ENCODE measurements at places on chromosomes 4 and X.

DNA sequence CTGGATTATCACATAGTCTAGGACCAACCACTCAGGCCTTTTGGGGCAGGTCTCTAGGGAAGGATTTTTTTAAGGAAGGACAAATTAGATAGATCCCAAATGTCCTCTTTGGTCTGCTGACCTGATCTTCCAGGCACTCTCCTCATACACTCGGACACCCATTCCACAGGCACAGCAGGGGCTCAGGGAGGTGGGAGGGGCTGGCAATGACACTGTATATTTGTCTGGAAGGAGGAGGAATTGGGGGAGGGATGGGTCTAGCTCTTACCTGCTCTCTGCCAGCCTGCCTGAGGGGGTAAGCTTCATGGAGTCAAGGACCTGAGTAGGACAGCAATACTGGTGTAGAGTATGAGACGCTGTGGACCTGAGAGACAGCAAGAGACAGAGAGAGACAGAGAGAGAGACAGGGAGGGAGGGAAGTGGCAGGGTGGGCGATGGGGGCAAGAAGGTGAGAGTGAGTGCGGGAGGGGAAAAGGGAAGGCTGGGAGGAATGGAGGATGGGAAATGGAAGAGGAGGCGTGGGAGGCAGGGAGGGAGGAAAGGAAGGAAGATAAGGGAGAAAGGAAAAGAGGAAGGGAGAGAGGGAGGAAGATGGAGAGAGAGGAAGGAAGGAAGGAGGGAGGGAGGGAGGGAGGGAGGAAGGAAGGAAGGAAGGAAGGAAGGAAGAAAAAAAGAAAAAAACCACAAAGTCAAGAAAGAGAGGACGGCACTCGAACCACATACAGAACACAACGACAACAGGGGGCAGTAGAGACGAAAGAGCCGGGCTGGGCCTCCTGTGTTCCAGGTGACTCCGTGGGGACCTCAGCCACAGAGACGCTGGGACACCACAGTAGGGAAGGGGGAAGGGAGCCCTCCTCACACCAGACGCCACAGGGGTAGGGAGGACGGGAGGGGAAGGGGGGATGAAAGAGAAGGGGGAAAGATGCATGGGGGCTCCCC, 1.8 kb downstream of the IQSEC2 start:
- DNase-seq = no peak

DNA sequence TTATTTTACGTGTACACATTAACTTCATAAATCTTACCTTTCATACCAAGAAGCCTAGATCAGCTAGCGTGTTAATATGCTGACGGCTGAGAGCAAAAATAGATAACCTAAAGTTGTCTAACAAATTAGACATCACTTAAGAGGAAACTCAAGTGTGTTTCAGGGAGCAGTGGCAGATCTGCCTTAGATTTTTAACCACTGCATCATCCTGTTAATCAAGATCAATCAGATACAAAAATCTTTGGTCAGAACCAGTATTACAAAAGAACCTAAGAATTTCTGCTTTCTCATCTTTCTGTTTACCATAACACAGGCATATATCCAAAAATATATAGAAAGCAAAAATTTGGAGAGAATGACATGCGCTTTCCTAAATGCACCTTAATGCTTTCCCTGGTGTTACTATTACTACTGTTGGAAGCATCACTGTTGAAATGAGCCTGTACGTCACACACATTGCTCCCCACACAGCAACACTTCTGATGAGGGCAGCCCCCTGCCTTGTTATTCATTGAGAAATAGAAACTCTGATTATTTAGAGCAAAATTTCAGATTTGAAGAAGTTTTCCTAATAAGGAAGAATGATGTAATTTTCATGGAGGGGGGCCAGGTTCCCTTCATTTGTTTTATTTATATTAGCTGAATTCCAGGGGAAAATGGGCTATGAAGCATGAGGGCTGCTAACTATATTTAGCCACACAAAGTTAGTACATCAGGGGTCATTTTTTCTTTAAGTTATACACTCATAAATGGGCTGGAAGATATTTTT, 152.3 kb downstream of the CBR4 start:
- DNase-seq = no peak

DNA sequence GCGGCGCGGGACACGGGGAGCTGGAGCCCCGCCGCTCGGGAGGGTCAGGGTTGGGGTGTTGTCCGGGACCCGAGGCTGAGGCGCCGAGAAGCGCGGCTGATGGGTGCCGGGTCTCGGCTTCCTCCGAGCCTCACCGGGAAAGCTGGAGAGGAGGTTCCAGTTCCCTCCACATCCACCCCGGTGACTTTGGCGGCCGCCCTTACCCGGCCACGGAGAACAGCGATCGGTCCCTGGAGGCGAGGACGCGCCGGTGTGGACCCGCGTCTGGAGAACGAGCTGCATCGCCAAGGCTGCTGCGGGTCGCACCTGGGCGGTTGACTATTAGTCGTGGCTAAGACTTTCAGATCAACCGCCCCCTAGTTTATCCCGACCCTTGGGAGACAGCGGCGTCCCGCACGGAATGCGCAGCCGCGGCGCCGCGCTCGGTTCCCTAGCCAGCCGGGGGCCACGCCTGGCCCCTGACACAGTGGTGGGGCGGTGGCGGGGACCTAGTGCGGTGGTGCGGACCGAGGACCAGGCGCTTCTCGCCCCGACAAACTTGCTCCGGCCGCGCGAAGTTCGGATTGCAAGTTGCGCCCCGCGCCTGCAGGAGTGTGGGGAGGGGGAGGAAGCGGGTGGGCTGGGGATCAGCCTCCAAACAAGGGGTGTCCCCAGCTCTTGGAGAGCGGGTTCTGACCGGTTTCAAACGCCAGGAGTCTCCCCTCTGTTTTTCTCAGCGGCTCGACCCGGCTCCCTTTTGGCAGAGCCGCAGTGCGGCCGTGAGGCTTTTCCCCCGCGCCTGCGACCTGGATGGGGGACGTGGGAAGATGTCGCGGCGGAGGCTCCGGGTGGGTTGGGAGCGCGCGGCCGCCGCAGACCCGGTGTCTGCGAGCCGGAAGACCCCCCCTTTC, 568 bp downstream of the FHDC1 start:
- DNase-seq = no peak

DNA sequence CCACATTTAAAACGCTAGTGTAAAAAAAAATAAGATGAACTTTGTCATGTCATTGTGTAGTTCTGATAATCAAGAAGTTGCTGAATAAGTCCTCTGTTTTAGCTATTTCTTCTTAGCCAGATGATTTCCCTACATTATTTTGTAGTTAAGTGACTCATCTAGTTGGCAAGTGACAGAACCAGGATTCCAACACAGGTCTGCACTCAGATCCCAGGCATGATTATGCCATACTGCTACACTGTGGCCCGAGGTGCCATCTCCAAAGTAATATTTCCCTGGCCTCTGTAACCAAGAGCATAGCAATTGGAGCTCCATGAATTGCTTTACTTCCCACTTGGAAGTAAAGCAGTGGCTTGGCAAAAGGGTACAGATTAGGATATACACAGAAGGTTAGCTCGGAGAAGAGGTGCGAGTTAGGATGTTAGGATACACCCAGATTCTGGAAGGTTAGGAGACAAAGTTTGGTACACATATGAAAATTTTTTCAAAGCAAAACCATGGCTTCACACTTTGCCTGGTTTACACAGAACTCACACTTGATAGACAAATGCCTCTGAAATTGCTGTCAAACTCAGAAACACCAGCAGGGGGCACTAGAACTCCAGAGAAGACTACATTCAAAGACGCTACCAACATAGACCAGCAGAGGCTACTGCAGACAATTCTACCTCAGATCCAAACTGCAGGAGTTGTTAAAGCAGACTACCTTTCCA, 41.4 kb downstream of the SRPX2 start:
- peak; percentile 81 for DNase-seq

GRCh38 chr4:88828842-88829571, 131.4 kb upstream of the NAP1L5 start:
- no peak for DNase-seq

GRCh38 chrX:124940531-124940930, 379.1 kb upstream of the TEX13C start:
- DNase-seq = no peak

- no peak for DNase-seq
Observed at GRCh38 chrX:8632924-8633323, 99.0 kb downstream of the ANOS1 start.

DNA sequence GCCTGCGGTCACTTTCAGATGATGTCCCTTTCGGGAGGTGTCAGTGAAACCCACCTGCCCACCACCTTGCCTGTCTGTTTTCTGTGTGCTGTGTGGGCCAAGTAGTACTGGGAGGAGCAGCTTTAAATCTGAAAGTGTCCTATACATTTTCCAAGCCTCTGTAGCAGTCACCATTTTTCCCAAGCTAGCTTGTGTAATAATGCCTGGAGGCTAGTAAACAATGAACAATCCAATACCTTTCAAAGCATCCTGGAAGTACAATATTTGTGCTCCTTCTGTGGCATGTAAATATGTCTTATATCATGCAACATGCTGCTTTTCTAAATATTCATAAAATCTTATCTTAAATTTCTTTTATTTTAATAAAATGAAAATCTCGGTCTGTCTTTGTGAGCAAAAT, 111.6 kb upstream of the C1GALT1C1 start:
- no peak for DNase-seq

DNA sequence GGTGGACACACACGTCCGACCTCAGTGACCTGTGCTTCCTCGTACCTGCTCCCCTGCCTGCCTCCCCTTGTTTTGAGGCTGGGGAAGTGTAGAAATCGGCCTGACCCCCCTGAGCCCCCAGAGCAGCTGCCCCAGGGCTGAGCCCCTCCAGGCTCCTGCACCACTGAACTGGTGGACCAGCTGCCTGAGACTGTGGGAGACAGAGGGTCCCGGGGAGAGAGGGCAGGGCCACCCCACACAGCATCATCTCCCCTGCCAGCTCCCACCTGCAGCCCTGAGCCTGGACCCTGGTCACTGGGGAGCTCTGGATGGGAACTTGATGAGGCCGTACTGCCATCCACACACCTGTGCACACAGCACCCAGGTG, 15.0 kb upstream of the NAT8L start:
- no peak for DNase-seq

DNA sequence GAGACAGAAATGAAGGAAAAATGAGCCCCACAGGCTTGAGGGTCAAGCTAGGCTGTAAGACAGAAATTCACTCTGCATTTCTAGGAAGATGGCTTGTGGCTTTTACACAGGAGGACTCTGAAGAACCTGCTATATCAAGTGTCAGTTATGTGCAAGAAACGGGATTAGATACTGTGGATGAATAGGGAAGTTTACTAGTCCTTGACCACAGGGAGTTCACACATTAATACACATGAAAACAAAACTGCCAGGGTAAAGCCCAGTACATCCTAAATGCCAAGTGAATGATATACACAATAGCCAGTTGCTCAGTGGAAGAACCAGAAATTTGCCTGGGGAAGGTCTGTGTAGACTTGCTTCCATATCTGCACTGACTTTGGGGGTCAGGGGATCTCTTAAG, 53.5 kb downstream of the TMEM131L start:
- no peak for DNase-seq

GRCh38 chr4:90769251-90769650, 642.1 kb downstream of the CCSER1 start:
- no peak for DNase-seq

DNA sequence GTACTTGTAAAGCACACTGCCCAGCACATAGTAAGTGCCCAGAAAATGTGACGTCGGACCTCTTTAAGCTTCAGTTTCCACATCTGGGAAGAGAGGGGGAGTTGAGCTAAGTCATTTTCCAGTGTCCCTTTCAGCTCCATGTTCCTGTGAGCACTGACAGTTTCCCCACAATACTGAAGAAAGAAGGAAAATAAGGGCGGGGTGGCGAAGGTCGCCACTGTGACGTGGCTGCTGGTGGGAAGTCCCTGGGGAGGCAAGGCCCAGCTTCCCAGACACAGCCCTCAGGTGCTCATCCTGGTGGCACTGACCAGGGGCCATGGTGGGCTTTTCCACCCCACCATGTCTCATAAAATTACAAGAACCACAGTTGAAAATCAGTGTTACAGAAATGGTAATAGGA, 121.8 kb downstream of the PTTG2 start:
- no peak for DNase-seq

DNA sequence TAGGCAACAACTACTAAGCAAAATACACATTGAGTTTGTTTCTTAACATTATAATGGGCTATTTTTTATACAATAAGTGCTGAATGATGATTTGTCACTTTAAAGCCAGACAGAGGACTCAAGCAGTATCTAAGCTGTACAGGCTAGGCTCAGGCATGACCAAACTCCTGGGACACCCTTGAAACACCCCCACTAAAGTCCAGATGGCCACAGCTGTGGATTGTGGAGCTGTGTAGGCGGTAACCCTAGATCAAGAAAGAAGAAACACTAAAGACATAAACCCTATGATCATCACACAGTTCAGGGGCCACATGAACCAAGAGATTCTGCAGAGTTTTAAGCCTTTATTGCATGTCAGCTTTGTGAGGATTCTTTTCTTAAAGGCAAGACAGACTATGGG, 25.1 kb downstream of the TAB3 start:
- DNase-seq = no peak

DNA sequence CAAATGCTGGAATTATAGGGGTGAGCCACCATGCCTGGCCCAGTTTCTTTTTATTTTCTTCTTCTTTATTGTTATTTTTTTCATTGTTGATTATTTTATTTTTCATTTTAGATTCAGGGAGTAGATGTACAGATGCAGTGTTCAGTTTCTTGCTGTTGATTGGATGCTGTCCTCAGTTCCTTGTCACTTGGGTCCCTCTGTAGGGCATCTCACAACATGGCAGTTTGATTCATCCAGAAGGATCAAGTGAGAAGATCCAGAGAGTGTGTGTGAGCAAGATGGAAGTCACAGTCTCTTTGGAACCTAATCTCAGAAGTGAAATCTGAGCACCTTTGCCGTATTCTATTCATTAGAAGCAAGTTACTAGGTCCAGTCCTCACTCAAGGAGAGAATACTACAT, 20.9 kb downstream of the HMGB3 start:
- no peak for DNase-seq

DNA sequence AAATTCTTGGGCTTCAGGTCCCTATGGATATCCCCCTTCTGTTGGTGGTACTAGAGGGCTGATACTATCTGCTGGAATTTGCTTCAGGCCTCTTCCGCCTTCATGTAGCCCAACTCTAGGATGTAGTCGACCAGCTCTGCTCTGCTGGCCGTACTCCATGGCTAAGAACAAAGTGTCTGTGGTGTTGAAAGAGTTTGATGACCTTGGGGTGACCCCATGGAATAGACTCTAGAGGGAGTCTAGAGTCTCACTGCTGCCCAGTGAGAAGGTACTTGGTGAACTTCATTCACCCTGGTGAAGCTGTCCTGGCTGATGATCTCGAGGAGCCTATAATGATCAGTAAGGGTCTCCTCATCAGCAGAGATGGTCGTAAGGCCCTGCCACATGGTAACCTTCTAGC, 11.7 kb downstream of the SOWAHB start:
- no peak for DNase-seq

- peak; percentile 60 for DNase-seq
Observed at GRCh38 chr4:15654593-15655222, 449 bp downstream of the FBXL5 start.

GRCh38 chr4:38015886-38016515, 55.8 kb downstream of the PTTG2 start:
- no peak for DNase-seq

- DNase-seq = no peak
Observed at GRCh38 chrX:66634272-66634671, 4.6 kb downstream of the EDA2R start.

DNA sequence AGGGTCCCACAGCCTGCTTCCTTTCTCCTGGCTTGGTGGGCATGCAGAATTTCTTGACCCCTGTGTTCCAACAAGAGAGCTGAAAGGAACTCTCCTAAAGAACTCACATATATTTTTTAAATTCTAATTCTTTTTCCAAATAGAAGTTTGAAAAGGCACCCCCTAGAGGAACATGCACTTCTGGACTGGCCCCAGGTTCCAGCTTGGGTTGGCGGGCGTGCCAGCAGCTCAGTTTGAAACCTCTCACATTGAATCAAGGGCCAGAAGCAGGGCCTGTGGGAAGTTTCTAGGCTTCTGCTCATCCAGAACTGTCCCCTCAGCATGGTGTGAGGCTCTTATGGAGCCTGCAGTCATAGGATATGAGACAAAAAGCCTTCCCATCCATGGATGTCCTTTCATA, 132.6 kb downstream of the ATG4A start:
- DNase-seq = no peak

Data from NAMALWA (cell line).